ENCODE measurements at places on chromosomes 5 and 9.

DNA sequence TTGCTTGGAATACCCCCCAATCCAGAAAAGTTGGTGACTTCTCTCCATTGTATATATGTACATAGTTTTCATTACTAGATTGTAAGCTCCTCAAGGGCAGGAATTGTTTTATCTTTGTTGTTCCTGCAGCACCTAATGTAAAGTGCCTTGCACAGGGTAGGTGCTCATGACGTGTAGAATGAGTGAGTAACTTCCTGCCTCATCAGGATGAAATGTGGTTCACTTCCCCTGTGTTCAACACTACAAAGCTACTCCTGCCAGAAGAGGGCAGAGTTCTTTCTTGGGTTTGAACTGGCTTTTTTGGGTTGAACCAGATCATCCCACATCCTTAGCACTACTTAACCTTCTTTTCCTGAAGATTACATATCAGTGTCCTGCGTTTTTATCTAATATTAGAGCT lies 23.9 kb downstream of the GTF3C4 start:
- DNase-seq: no peak

DNA sequence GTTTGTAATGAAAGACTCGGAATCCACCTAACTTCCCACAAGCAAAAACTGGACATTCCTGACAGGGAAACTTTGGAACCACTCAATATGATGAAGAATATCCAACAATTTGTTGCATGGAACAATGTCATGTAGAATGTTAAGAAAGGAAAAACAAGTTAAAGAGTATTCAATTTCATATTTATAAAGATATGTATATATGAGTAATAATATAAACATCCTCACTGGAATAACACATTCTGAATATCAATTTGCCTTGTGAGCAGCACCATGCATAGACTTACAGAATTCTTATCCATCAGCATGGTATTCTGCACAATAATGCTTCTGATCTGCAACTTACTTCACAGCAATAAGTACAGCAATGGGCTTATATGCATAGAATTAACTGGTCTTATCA lies 650.3 kb downstream of the SEMA5A start:
- no peak for DNase-seq

GRCh38 chr5:135308245-135308644 lies 90.8 kb downstream of the MACROH2A1 start:
- DNase-seq: no peak

DNA sequence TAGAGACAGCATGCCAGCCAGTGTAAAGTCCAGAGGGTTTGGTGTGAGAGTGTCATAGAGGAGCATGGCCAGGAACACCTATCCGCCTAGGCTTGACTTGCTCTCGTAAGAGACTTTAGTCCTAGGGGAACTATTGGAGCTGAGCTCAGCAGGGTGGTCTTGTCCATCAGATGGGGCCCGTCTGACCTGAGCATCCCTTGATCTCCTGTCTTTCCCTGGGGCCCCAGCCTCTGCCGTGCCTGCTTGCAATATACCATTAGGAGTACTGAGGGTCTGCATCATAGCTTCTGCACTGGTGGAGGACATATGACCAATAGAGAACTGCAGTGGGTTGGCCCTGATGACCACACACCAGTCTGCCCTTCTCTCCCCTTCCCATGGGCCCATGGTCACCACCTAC lies 251.0 kb downstream of the TUSC1 start:
- no peak for DNase-seq

DNA sequence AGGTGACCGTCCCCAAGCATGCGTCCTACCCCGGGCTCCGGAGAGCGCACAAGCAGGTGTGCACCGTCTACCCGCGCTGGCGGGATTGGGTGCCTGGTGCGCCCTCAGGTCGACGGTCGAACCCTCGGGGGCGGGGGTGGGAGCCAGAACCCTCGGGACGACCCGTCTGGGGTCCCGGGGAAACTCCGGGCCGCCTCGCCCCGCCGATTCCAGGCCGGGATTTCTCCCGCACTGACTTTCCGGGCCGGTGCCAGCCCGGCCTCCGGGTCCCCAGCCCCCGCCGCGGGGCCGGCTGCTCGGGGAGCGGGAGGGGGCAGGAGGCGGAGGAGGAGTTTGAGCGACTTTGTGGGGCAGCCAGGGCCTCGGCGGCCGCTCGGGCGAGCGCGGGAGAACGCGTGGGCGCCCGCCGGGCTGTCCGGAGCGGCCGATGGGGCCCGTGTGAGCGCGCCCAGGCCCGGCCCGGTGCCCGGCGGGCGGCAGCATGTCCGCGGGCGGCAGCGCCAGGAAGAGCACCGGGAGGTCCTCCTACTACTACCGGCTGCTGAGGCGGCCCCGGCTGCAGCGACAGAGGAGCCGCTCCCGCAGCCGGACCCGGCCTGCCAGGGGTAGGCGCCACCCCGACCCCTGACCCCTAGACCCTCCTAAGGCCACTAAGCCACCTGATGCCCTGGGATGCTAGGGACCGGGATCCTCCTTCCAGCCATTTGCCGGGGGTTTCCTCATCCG lies at the start of gene DAB2IP:
Gene DAB2IP (plus strand): TSS at position 340 of the 726 bp plus-strand sequence. CDS start 142 bp downstream, at position 482.
- DNase-seq: no peak

Measured in GM19239 (cell line).